ENCODE measurements at places on chromosomes 2 and 18.

GRCh38 chr2:30670453-30670852 is 136.8 kb downstream of the CAPN13 start:
- no peak for DNase-seq

- DNase-seq, result no peak
These were observed 105.5 kb upstream of the SYT4 start for GRCh38 chr18:43382641-43383403.

DNA sequence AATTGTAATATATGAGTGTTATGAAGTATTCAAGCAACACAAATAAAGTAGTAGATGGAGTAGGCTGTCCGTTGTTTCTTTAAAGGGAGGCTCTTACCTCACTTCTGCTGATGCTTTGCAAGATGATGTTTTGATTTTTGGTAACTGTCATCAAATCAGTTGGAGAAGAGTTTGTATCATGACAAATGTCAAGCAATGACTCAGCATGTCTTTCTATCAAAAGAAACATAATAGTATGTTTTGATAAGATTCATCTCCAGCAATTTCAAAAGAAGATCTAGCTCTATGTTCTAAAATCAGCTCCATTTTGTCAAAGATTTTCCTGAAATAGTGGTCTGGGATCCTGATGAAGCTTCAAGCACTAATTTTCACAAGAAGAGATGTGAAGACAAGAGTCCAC is 25.6 kb downstream of the MAP3K19 start:
- no peak for DNase-seq

DNA sequence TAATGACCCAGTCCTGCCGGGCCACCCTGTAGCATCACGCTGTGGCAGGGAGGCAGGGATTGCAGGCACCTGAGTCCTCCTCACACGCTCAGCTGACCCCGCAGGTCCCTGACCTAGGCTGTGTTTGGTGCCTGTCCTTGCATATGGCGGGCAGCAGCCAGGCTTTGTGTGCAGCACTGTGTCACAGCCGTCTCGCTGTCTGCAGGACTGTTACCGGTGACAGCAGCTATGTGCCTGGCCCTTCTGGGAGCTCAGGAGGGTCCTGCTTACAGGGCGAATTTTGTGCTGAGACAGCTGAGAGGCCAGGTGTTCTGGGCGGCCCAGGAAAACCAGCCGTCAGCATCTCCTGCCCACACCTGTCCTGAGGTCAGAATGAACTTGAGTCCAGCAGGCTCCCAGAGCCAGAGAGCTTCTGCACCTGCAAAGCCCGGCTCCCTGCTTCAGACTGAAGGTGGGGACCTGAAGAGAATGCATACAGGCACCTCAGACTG is 10.4 kb upstream of the ARID5A start:
- DNase-seq, result no peak

GRCh38 chr2:64915510-64915900 is 73.7 kb upstream of the SLC1A4 start:
- no peak for DNase-seq
